ENCODE measurements at places on chromosomes 6 and 20.
A peak's percentile ranks its signal among the peaks of the same experiment; 100 is the strongest.

- no peak for DNase-seq
These were observed 125.0 kb upstream of the ID4 start for GRCh38 chr6:19712012-19712688.

DNA sequence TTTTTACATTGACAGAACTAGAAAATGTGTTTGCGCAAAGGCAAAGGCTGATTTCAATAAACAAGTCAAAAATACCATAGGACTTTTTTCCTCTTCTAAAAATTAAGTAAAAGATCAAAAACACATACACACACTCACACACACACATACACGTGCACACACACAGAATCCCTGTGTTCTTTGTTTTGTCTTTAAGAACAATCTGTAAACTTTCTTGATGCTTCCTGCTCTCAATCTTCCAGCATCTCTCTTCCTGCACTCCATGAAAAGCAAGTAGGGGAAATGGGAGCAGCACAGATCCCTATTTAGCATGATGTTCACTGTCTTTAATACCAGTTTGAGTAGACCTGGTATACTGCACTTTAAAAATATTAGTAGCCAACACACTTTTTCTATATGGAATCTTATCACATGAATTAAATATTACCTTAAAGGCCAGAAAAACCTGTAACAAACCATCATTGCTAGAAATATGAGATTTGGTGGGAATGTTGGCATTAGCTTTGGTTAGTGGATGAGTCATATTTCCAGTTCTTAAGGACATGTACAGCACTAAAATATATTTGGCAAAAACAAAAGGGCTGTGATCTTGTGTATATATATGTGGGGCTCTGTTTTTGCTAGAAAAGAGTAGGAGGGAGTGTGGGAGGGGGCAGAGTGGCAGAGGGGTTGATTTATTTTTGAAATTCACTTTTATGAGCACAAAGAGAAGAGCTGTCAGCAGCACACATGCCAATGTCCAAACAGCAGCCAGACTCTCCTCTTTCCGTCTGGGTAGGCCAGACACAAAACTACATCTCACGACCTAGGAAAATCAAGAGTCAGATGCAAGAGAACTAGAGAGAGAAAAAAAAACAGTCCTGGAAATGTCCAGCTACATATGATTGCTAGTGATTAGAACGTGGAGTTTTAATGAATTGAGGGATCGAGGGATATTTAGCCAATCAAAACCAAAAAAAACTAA is 4.6 kb downstream of the PTPRK start:
- no peak for DNase-seq

DNA sequence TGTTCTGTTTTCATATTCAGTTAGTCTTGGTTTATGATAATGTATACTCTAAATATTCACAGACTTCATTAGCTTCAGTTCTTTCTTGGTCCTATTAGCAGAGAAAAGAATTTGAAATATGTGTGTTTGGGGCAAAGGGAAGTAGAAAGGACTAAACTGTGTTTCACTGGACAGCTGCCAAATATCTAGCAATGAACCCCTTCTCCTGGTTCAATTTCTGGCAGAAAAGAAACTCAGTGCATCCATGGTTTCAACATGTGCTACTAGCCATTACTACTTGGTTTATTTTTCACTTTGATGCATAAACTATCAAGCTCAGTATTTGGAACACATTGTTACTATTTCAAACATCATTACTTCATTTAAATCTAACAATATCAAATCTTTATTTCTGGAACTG is 43.6 kb downstream of the FBXL4 start:
- no peak for DNase-seq

GRCh38 chr6:71929047-71929446 is 42.7 kb downstream of the RIMS1 start:
- DNase-seq = no peak

GRCh38 chr6:71414486-71414885 is 125.9 kb downstream of the OGFRL1 start:
- DNase-seq = no peak

- no peak for DNase-seq
These were observed 341.6 kb downstream of the PRKN start for GRCh38 chr6:162385980-162386379.

DNA sequence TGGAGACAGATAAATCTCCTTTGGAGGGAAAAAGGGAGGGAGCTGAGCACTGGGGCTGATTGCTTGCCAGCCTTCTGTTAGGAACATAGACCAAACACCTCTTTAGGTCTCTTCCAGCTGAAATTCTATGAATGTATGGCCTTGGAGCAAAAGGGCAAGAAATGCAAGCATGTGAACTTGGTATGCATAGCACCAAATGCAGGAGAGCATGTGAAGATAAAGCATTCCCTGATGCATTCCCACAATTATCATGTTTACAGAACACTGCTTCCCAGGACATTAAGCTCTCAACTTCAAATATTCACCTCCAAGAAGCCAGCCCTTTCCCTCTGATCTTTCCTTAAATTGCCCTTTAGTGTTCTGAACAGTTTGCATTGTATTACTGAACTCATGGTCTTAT is 15.6 kb downstream of the RIPOR2 start:
- no peak for DNase-seq

- DNase-seq = no peak
These were observed 17.9 kb upstream of the CHMP4B start for GRCh38 chr20:33793011-33793931.

DNA sequence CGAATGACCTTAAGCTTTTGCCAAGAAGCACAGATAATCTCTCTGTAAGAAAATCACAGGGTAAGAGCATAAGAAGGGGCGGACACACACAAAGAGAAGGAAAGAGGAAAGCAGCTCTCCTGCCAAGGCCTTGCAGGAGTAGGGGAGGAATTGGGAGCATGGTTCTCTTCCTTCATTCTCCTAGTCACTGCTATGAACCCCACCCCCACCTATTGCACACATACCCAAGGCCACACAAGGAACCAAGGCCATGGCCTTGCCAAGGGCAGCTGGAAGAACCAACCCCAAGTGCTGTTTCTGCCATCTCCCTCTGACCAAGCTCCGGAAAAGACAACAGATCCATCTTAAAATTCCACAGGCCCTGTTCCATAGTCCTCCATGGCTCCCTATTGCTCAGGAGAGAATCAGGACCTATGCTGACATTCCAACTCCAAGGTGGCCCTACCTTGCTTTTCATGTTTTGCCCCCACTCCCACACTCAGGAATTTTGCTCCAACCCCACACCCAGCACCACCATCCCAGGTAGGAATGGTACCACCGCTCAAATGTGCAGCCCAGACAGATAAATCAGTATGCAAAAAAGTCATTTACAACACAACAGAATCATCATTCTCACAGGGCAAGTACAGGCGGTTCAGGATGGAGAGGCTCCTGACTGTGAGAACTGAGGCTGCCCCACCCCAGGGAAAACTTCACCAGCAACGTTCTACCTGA is 31.3 kb downstream of the TRAM2 start:
- DNase-seq = no peak

DNA sequence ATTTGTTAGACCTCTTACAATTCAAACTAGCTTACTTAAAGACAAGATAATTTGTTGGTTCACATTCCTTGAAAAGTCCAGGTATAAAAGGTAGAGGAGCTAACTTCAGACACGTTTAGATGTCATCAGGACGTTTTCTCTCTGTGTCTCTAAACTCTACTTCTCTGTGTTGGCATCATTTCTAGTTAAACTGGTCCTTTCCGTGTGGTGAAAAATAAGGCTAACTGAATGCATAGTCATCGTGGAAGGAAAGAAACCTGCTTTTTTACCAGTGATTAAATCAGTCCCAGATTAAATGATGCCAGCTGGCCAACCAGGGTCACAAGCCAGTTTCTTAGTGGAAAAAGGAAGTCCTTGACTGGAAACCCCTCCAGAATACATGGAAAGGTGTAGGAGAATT is 168.4 kb upstream of the AHI1 start:
- no peak for DNase-seq

- no peak for DNase-seq
These were observed 6.7 kb upstream of the C2 start for GRCh38 chr6:31920811-31921210.

DNA sequence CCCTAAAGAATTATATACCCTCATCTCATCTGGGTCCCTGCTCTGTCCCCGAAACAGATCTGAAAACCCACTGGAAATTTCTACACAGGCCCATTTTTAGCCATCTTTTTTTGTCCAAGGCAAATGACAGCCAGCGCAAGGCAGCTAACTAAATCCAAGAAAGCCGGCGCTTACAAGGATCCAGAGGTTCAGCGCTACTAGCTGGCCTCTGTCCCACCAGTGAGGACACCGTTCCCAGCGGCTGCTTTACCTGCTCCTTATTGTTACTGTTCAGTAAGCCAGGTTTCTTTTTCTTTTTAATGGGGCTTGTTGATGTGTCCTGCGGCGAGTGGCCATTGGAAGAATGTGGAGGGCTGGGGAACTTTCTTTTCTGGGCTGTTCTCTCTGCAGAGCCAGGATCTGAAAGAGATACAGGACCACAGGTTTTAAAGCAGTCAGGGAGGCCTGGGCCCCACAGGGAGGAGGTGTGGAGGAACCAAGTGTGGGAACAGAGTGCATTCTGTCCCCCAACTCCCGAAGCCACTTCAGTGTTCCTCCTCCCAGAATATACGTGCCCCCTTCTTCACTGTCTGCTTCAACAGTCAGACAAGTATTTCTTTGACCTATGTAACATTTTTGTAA is 46.6 kb downstream of the ZMYND8 start:
- no peak for DNase-seq

GRCh38 chr20:2101057-2101864 is at the start of gene STK35:
Gene STK35, plus strand, starts transcription at chr20:2101827. Its CDS starts 55 bp downstream, at chr20:2101882.
- peak; percentile 71 for DNase-seq

- no peak for DNase-seq
These were observed 160.3 kb downstream of the PREX1 start for GRCh38 chr20:48667481-48667880.

DNA sequence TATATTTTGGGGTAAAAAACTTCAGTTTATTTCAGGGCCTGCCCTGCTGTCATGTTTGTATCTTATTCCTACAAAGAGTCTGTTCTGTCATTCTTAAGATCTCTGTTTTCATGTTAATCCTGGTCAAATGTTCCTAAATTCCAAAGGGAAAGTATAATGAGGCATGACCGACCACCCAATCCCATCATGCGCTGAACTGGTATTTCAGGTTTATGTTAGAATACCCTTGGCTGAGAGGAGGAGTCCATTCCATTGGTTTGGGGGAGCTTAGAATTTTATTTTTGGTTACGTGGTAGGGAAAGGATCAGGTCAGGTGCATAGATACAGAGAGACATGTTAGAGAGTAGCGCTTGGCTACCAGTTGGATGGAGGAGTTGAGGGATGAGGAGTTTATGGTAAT is 25.7 kb downstream of the CFAP61 start:
- no peak for DNase-seq

DNA sequence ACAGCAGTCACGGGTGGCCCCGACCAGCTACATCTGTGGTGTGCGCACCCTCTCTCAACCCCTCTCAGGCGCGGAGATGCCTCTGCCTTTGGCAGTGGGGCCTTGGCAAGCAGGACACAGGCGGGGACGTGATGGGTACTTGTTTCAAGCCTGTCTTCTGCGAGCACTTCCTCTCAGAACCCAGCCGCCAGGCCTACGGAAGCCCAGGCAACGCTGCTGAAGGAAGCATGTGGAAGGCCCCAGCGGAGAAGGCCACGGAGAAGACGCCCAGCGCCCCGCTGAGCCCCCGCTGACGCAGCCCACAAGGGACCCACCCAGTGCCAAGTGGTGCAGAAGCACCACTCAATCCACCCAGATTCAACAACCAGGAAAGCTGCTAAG is 13.0 kb downstream of the SERPINB6 start:
- no peak for DNase-seq

GRCh38 chr6:167710363-167710920 is 116.3 kb upstream of the AFDN start:
- no peak for DNase-seq

DNA sequence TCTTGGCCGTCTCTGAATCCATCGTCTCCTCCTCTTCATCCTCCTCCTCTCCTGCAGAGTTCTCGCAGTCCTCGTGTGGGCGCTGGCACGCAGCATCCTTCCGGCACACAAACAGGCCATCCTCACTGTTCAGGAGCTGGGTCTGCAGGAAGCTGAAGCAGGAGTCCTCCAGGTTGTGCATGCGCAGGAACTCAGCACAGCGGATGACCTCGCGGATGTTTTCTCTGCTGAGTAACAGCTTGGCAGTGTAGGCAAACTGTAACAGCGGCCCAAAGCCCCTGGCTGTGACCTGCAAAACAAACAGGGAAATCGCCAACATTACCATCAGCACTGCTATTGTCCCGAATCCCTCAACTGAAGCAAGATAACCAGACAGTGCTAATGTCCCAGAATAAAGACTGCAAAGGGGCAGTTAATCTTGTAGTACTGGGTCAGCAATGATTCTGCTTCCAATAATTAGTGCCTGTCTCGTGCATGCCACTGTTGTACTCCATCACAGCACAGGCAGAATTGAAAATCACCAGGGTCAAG is 57.4 kb downstream of the GJA10 start:
- no peak for DNase-seq

GRCh38 chr6:149766156-149766769 is 16.7 kb downstream of the PCMT1 start:
- DNase-seq = no peak

DNA sequence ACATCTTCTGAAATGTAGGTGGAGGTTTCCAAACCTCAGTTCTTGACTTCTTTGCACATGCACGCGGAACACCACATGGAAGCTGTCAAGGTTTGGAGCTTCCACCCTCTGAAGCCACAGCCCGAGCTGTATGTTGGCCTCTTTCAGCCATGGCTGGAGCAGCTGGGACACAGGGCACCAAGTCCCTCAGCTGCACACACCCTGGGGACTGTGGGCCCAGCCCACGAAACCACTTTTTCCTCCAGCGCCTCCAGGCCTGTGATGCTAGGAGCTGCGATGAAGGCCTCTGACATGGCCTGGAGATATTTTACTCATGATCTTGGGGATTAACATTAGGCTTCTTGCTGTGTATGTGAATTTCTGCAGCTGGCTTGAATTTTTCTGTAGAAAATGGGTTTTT is 68.7 kb downstream of the RNF217 start:
- DNase-seq = no peak

- no peak for DNase-seq
These were observed 651.3 kb downstream of the KIF16B start for GRCh38 chr20:15921930-15922329.

- DNase-seq = no peak
These were observed 503.2 kb upstream of the ID4 start for GRCh38 chr6:19333936-19334335.

DNA sequence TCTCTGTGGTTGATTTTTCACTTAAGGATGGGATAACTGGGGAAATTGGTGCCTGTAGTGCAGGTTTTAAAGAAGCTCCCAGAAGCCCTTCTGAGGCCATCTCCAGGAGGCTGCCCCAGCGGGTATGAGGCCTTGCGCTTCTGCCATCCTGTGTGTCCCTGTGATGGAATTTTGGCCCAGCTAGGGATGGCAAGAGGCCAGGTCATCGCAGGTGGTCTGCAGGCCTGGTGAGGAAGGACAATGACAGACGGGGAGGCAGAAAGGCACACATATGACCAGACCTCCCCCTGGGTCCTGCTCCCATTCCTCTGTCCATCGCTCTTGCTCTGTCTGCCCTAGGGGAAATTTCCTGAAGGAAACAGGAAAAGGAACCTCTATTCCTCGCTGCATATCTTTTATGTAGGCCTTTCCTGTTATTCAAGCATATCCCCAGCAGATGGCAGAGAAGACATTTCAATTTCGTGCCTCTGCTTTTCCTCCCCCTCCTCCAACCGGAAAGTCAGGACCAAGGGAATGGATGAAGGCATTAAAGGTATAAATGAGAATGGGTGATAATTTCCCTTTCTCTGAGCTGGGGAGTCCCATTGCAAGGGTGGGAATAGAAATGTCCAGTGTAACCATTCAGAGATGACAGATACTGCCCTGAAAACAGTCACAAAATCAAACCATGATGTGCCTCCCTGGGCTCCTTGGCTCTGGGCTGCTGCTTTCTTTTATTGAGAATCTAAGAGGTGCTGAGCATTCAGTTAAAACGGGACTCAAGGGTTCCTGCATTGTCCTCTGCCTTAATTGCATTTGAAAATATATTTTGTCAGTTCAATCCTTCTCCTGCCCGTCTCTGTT is 17.6 kb upstream of the HLA-F start:
- no peak for DNase-seq

Measured in T-helper 2 cell treated with Interferon-gamma antibody and Interleukin-4, amounts not matched to agents 5 μg/mL and 100 μg/mL, for 36 hours (primary cell).